ENCODE measurements at places on chromosomes 1 and 21.

DNA sequence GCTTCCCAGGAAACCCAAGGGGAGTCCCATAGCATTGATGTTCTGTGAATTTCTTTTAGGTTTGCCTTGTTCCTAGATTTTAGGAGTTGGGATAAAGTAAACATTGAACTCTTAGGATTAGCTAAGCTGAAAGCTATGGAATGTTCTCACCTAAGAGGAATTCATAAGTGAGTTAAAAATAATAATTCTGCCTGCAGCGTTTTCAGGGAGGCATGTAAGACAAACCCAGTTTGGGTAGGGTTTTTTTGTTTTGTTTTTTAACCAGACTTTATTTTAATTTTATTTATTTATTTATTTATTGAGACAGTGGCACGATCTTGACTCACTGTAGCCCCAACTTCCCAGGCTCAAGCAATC lies 28.9 kb upstream of the CD101 start:
- DNase-seq = no peak

DNA sequence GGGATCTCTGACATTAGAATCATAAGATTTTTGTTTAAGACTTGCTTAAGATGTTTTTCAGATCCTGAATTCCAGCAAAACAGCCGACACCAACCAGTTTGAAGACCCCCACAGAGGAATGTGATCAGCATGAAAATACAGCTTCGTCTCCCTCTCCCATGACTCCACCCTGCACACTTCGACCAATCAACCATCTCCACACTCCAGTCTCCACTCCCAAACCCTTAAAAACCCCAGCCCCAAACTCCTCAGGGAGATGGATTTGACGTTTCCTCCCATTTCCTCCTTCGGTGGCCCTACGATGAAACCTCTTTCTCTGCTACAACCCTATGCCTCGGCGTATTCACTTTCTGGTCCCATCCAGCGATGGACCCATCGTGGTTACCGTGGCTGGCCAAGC lies 30.1 kb upstream of the KIF26B start:
- no peak for DNase-seq

DNA sequence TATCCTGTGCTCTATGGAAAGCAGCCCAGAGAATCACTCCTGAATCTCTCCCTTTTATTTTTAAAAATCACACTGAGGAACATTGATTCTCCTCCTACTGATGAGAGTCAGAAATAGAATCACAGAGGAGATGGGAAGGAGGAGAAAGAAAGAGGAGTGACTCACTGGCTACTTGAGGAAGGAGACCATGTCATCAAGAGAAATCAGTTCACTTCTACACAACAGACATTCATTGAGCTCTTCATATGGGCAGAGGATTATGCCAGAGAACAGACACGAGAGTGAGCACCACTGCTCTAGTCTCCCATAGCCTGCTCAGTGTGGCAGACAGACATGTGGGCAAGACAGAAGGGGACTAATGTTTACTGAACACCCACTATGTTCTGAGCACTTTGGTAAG lies 44.2 kb downstream of the RAB3B start:
- no peak for DNase-seq

- no peak for DNase-seq
Observed at GRCh38 chr1:22553991-22554522, 9.2 kb upstream of the EPHA8 start.

GRCh38 chr1:235511470-235512240 lies 7.4 kb upstream of the B3GALNT2 start:
- DNase-seq = no peak

- DNase-seq = no peak
Observed at GRCh38 chr1:43935711-43936427, 2.3 kb downstream of the ARTN start.

GRCh38 chr1:147717051-147717705 lies 43.2 kb downstream of the GJA5 start:
- DNase-seq = no peak

DNA sequence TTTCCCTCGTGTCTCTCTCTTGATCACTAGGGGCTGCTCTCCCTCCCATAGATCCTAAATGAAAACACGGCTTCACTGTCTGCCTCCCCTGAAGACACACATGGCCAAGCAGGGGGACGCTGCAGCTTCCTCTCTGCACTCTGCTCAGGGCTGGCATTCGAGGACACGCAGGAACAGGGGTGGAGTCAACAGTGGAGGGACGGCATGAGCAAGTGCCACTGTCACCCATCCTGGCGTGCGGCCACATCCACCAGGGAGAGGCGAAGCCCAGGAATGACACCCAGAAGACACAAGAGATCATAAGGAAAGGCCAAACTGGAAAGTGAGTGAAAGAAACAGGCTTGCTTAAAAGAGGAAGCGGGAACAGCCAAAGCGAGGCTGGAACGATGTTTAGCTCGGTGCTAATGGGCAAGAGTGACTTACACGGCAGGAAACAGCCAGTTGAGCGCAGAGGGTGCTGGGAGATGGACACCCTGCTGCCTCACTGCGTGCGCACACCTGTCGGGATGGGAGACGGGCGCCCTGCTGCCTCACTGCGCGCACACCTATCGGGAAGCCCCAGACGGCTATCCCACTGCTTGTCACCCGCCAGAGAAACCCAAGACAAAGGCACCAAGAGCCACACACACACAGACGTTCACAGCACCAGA lies 13.6 kb upstream of the C1QTNF12 start:
- DNase-seq = no peak

DNA sequence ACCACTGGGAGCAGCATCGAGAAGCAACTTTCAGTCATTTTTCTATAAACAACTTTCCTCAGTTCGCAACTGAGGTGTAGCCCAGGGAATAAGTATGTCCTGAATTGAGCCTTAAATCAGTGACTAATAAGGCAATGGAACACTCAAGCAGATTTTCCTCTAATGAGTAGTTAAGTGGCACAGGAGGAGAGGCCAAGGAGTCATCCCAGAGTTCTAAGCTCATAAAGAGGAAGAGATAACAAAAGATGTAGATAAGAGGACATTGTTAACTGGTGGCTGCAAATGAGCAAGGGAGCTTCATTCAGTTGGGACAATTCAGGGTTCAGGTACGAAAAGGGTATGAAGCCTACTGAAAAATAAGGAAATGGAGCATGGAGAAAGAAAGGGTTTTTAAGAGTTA lies 64.5 kb downstream of the LRRC40 start:
- no peak for DNase-seq

- no peak for DNase-seq
Observed at GRCh38 chr1:89724369-89725010, 91.6 kb downstream of the LRRC8C start.

- DNase-seq = no peak
Observed at GRCh38 chr1:214793708-214794107, 190.7 kb downstream of the CENPF start.

DNA sequence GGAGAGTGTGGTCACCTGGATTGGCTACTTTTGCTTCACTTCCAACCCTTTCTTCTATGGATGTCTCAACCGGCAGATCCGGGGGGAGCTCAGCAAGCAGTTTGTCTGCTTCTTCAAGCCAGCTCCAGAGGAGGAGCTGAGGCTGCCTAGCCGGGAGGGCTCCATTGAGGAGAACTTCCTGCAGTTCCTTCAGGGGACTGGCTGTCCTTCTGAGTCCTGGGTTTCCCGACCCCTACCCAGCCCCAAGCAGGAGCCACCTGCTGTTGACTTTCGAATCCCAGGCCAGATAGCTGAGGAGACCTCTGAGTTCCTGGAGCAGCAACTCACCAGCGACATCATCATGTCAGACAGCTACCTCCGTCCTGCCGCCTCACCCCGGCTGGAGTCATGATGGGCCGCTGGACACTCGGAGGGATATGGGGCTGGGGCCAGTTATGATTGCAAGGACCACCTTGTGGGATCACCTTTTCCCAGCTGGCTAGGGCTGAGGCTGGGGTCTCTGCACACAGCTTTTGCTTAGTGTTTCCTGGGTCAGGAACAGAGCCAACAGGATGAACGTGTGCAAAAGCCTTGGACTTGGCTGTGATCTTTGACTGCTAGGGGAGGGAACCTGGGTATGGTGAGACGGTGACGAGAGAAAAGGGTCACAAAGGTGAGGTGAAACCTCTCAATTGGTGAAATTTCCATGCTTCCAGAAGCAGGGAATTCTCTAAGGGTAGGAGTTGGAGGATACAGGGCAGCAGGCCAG lies 4.3 kb upstream of the GNAI3 start:
- no peak for DNase-seq

GRCh38 chr1:182211386-182211785 lies 149.9 kb upstream of the ZNF648 start:
- DNase-seq = no peak

GRCh38 chr1:221907166-221907932 lies 165.5 kb upstream of the DUSP10 start:
- no peak for DNase-seq

- no peak for DNase-seq
Observed at GRCh38 chr1:107572674-107573211, 392.2 kb downstream of the VAV3 start.

DNA sequence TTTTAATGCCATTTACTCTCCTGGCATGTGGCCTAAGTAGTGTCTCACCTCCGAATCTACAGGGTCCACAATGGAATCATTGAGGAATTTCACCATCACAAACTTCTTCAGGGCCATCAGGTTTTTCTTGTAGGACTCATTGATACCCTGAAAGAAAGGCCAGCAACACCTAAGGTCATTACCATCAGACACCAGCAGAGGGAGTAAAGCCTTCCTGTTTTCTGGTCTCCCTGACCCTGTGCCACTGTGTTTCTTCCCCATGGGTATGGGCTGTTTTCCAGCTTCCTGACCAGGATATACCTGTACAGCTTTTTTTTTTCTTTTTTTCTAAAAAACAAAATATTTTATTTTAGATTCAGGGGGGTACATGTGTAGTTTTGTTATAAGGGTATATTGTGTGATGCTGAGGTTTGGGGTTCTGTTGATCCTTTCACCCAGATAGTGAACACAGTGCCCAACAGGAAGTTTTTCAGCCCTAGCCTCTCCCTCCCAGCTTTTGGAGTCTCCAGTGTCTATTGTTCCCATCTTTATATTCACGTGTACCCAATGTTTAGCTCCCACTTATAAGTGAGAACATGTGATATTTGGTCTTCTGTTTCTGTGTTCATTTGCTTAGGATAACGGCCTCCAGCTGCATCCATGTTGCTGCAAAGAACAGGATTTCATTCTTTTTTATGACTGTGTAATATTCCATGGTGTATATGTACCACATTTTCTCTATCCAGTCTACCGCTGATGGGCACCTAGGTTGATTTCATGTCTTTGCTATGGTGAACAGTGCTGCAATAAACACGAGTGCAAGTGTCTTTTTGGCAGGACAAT lies 18.3 kb downstream of the PPT1 start:
- no peak for DNase-seq

DNA sequence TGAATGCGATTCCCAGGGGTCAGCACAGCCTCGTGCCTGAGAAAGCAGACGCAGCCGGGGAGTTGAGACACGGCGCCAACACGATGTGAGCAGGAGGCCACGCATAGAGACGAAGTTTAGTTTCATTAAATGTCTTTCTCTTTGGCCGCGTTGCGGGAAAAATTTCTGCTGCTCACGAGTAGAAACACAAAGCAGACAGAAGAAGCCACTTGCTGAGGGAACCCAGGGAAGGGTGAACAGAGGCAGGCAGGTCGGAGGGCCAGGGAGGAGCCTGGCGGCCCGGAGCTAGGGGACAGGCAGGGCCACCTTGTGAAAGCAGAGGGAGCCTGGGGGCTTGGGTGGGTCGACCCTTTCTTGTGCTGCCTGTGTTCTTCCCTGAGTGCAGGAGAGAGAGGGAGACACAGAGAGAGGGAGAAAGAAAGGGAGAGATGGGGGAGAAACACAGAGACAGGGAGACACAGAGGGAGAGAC lies 33.2 kb downstream of the POFUT2 start:
- DNase-seq = no peak

DNA sequence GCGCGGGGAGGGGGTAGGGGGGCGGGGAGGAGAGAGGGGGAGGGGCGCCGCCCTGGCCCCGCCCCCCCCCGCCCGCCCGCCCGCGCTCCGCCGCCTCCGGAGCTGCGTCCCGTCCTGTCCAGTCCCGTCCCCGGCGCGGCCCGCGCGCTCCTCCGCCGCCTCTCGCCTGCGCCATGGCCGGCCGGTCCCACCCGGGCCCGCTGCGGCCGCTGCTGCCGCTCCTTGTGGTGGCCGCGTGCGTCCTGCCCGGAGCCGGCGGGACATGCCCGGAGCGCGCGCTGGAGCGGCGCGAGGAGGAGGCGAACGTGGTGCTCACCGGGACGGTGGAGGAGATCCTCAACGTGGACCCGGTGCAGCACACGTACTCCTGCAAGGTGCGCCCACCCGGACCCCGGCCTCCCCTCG lies at the start of gene AGRN:
Gene AGRN, plus strand, starts transcription at position 121 of the 405 bp plus-strand sequence. Its CDS starts 53 bp downstream, at position 174.
- DNase-seq = no peak

GRCh38 chr1:173020138-173020750 lies 30.5 kb downstream of the TNFSF18 start:
- no peak for DNase-seq

- no peak for DNase-seq
Observed at GRCh38 chr1:93031711-93032110, 47.4 kb upstream of the MTF2 start.

DNA sequence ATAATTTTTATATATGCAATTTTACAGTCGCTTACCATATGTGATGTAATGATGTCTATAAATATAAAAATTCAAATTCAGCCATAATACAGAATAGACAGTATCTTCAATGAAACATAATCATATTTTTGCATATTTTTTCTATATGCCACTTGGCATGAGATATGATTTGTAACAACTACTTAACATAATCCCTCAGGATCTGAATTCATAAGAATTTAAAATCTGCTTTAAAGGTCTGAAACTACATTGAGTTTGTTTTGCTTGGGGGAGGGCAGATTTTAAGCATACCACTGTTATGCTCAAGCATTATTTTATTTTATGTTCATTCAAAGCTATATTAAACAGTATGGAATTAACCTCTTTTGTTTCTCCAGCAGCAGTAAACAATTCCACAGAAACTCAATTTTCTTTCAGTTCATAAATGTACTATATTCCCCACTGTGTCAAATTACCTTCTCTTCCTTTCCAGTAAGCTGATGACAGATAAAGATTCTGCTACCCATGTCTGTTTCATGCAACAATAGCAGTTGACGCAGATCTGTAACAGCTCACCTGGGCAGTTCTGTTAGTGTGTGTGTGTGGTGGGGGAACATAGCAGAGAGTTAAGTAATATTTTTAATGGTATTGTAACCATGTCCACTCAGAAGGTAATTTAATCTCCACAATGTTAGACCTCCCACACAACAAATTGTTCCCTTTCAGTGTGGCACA lies 224.8 kb downstream of the NTNG1 start:
- no peak for DNase-seq
